Adrenal gland (tissue), 19 donors: ENCODE measurements at places on chromosomes 2 and 18. TPM values are rescaled to one million over a fixed set of nuclear protein-coding genes. Genes with fewer than 3 reads are reported as not detected.
A peak's percentile ranks its signal among the peaks of the same experiment; 100 is the strongest.

DNA sequence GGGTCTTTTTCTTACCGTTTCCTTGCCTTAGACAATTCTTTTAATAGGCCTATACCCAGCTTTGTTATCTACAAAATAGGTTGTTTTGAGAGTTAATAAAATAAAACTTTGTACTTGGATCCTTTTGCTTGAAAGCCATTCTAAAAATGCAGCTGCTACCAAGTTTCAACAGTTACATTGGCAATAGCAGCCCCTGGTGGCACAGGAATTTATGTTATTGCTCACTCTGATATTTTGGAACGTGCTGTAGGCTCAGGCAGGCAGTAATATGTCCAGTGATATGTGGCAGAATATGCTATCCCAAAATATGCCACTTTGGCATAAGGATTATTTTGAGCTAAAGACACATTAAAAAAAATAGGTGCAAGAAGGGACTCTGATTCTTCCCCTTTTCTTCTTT, 6.7 kb upstream of the COMMD1 start:
- H3K27me3 ChIP-seq = no peaks in the 10 kb centered on the region
- no peak overlapping the region for H3K27ac ChIP-seq
- no peak for DNase-seq
- H3K4me3 ChIP-seq = no peak overlapping the region

DNA sequence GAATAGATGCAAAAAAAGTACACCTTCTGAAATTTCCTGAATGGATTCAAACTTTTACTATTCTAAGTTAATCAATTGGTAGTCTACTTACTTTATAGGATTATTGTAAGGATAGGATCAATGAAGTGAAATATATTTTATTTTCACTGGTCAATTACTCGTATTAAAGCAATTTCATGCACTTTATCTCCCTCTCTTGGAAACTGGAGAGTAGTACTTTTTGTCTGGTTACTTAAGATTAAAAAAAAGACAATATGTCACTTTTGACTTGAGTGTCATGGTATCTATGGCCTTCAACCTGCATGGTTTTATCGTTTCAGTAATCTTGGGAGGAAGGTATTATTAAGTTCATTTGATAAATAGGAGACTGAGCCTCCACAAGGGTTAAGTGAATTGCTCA, 1.0 kb upstream of the KYNU start:
- no peaks in the 10 kb centered on the region for H3K27me3 ChIP-seq
- no peak overlapping the region for H3K4me3 ChIP-seq
- no peak for DNase-seq

The CFAP53 gene
- total RNA-seq = 2.6 TPM

The CD8B2 gene
- not detected for total RNA-seq

DNA sequence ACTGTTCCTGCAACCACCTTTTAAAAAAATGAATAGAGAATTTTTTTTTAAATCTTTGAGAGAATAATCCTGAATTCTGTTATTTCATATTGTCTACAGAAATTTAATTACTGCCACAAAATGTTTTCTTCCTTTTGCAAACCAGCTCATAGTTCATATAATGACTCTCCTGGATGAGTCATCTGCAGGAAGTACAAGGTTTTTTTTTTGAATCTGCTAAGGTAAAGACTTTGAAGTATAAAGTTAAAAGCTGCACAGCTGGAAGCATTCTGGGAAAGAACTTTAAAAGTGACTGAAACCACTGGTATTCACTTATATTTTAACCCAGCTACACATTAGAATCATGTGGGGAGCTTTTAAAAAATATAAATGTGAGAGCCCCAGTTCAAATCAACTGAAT, 25.4 kb downstream of the SESTD1 start:
- no peak for DNase-seq
- peaks cover 11% of the 10 kb centered on the region for H3K4me1 ChIP-seq
- H3K27ac ChIP-seq = no peak overlapping the region
- H3K36me3 ChIP-seq = no peaks in the 10 kb centered on the region

DNA sequence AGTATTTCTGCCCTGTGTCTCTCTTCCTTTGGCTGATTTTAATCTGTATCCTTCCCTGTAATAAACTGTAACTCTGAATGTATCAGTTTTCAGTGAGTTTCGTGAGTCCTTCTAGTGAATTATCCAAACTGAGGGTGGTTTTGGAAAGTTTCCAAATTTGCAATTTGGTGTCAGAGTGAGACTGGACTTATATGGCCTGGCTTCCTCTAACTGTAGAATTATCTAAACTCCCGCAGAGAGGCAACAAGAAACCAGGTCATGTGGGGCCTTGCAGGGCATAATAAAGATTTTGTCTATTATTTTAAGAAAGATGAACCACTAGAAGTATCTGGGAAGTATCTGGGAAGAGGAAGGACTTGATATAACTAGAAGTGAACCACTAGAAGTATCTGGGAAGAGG, 95.3 kb upstream of the RNF152 start:
- H3K27me3 ChIP-seq = no peaks in the 10 kb centered on the region
- no peaks in the 10 kb centered on the region for H3K36me3 ChIP-seq
- no peak overlapping the region for H3K27ac ChIP-seq
- H3K4me3 ChIP-seq = no peak overlapping the region

DNA sequence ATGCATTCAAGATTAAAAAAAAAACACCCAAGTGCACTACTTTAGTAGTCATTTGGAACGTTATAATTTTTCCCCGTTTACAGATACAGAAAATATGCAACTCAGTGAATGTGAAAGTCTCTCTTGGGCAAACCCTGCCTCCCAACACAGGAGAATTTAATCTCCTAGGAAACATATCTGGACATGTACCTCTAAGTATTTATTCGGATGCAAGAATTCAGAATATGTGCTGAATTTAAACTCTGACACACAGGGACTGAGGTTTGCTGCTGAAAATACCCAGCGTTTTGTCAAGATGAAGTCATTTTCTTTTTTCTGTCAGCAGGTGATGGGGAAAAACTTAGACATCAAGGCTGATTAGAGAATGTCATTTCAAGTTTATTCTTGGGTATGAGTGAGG, 105.4 kb downstream of the ACKR3 start:
- no peak overlapping the region for H3K27ac ChIP-seq
- H3K36me3 ChIP-seq = no peaks in the 10 kb centered on the region
- no peak for DNase-seq
- H3K4me1 ChIP-seq = no peaks in the 10 kb centered on the region
- no peaks in the 10 kb centered on the region for H3K27me3 ChIP-seq
- no peak overlapping the region for H3K4me3 ChIP-seq

The CAPN14 gene
- total RNA-seq = not detected

DNA sequence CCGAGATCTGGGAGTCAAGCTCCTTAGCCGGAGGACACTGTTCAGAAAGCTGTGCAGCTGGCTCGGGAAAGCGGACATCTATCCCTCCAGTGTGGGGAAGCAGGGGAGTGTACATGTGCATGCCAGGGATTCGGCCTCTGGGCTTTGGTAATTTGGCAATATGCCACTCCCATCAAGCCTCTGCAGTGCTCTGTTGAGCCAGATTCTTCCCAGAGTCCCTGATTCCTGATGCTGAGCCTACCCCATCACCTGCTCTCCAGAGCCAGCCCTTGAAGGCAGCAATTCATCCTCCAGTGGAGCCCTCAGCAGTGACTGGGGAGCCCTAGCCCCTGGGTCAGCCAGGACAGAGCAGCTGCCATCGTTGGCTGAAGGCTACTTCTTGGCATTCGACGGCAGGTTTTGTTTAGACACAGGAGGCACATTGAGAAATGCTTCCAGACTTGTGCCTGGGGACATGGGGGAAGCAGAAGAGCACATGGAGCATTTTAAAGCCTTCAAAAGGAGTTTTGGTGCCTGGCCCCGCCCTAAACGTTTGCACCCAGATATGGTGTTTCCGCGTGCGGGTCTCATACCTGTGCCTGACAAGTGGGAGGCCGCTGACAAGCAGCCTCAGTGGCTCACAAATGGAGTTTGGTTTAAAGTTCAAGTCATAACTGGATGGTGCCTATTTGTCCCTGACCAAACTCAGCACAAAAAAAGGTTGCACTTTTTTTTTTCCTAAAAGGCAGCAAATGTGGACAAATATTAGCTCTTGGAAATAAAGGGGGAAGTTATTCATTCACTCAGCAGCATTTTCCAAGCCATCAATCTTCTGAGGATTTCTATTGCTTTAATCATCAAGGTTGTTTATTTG, 272.8 kb downstream of the CYRIA start:
- no peak overlapping the region for H3K4me3 ChIP-seq
- no peaks in the 10 kb centered on the region for H3K4me1 ChIP-seq
- no peaks in the 10 kb centered on the region for H3K27me3 ChIP-seq
- H3K36me3 ChIP-seq = no peaks in the 10 kb centered on the region
- H3K27ac ChIP-seq = no peak overlapping the region
- no peak for DNase-seq

GRCh38 chr2:217983276-217984233, 19.2 kb downstream of the TNS1 start:
- H3K36me3 ChIP-seq = no peaks in the 10 kb centered on the region
- H3K27ac ChIP-seq = no peak overlapping the region
- no peaks in the 10 kb centered on the region for H3K27me3 ChIP-seq
- no peak overlapping the region for H3K4me3 ChIP-seq
- no peak for DNase-seq

DNA sequence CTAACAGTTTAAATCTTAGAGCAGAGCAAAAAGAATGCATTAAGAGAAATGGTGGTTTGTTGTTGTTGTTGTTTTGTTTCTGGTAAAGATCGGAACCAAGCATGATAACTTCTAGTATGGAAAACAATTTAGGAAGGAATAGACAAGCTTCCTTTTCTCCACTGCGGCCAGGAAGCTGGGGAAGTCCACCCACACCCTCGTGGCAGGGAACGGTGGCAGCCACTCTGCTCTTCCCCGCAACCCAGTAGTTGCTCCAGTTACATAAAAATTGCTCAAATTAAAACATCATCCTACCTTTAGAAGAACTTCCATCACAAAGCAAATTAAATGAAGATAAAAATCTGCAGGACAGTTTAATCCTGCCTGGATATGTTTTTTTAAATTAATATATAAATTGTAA, 113.0 kb downstream of the RBMS1 start:
- DNase-seq = no peak
- peaks cover 65% of the 10 kb centered on the region for H3K4me1 ChIP-seq
- H3K27me3 ChIP-seq = no peaks in the 10 kb centered on the region
- no peaks in the 10 kb centered on the region for H3K36me3 ChIP-seq

GRCh38 chr2:27461118-27461517, 18.9 kb downstream of the KRTCAP3 start:
- DNase-seq = no peak
- no peak overlapping the region for H3K4me3 ChIP-seq
- no peaks in the 10 kb centered on the region for H3K36me3 ChIP-seq

DNA sequence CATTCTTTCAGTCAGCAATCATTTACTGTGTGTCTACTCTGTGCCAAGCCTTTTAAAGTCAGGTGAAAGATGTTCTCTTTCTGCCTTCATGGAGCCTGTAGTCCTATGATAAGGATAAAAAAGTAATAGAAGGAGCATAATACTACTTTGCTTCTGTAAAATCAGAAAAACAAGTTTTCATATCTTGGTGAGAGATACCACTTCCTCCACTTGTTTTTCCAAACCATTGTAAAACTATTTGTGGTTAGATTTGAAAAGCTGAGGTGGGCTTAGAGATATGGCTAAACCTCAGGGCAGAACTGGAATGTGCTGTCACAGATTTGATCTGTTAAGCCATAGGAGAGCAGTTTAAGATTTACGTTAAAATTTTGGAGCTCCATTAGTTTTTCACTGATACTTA, 104.7 kb upstream of the FAM117B start:
- no peak overlapping the region for H3K27ac ChIP-seq
- DNase-seq = no peak
- no peaks in the 10 kb centered on the region for H3K27me3 ChIP-seq

DNA sequence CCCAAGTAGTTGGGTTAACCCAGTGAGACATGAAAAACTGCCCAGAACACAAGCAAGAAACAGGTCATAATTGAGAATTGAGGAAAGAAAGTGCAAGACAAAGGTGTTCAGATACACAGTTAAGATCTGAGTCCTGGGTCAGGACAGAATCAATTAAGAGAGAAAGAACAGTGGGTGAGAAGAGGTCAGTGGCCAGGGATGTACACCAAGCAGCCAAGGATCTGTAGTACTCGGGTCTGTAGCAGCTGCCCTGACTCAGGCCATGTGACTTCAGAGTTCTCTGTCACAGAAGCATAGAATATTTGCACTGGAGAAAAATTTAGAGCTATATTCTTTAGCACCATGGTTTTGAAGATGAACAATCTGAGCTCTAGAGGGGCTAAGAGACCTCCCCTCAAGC, 141.6 kb downstream of the SLC8A1 start:
- no peaks in the 10 kb centered on the region for H3K36me3 ChIP-seq
- DNase-seq = no peak
- H3K4me1 ChIP-seq = peaks cover 2% of the 10 kb centered on the region
- H3K4me3 ChIP-seq = no peak overlapping the region
- H3K27me3 ChIP-seq = no peaks in the 10 kb centered on the region

DNA sequence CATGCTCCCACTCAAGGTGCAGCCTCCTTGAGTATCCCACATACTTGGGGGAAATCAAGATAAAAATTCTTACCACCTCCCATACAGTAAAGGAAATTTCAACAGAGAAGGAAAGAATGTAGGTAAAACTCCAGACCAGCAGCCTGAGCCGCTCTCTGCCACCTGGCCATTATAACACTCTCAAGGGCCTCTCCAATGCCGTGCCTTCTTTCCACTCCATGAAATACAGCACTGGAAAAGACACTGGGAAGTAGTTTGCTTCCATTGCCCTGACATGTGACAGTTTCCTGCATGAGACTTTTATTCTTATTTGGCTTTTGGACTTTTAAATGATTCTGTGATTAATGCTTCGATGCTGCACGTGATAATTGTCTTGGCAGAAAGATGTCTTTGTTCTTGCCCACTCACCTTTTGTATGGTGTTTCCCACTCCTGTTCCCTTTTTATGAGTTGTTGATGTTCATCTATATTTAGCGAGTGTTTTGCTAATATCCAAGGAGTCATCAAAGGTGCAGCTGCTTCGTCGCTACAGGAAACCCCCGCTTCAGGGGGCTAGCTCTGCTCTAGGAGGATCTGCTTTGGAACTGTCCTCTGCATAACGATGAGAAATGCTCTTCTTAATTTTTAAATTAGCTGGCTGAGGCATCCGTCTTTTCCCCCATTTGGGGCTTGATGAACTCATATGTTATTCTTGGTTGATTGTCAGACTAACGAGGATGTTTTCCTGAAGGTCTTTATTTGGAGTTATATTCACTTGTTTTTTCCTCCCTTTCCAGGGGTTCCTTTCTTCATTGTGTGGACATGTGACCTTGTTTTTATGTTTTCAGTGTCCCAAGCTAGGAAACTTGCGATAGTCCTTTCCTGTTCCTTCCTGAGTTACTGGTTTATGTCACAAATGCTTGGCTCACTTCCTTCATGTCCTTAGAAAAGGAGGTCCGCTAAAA, 179.4 kb downstream of the TXNL1 start:
- peak overlapping the region; percentile 26 for H3K27ac ChIP-seq
- H3K27me3 ChIP-seq = no peaks in the 10 kb centered on the region
- no peaks in the 10 kb centered on the region for H3K4me1 ChIP-seq

DNA sequence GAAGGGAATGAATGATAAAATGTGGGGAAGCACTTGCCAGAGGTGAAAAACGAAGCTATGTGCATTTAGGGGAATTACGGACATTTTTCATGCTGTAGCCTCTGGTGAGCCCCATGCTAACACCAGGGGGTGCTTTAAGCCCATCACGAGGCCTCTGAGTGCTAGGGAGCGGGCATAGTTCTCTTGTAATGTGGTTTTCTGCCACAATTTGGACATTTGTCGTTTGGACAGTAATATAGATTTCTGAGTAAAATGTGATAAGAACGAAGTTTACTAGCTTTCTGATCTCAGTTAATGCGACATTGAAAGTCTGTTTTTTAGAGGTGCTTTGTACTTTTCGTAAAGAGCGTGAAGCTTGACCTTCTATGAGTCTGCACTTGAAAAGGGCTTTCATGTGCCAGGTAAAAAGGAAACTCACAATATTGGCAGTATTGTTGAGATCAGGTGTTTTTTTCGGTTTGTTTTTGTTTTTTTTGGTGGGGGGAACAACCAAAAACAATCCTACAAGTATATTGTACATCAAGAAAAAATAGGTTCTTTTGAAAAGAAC, 50.6 kb downstream of the TRAF3IP1 start:
- no peaks in the 10 kb centered on the region for H3K4me1 ChIP-seq
- peak; percentile 41 for DNase-seq
- H3K4me3 ChIP-seq = no peak overlapping the region
- no peaks in the 10 kb centered on the region for H3K27me3 ChIP-seq
